NCI-H524 (cell line): ENCODE measurements at places on chromosomes 11 and 22.

GRCh38 chr11:100663583-100663982, 23.5 kb upstream of the ARHGAP42 start:
- DNase-seq = no peak

- DNase-seq = no peak
Measured at GRCh38 chr22:24981656-24982055, 29.1 kb downstream of the KIAA1671 start.

DNA sequence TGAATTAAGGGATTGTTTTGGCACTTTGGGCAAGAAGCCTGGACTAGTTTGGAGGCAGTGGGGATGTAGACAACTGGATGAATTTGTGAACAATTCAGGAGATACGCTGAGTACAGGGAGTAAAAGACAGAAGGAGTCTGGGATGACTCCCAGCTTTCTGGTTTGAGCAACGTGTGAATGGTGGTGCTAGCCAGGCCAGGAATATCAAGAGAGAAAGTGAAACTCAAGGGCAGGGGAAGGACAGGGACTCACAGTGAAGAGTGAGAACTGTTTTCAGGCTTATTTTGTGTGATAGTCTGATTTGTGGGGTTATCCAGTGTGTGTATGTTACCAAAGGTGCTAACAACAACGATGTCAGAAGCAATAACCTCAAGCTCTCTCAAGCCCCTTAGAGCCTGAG, 15.9 kb downstream of the CHRM1 start:
- DNase-seq = no peak

- DNase-seq = no peak
Measured at GRCh38 chr11:16771350-16772140, 33.1 kb downstream of the C11orf58 start.

- no peak for DNase-seq
Measured at GRCh38 chr11:32290783-32291182, 144.6 kb downstream of the WT1 start.

GRCh38 chr11:76744186-76745043, 38.7 kb upstream of the TSKU start:
- no peak for DNase-seq

DNA sequence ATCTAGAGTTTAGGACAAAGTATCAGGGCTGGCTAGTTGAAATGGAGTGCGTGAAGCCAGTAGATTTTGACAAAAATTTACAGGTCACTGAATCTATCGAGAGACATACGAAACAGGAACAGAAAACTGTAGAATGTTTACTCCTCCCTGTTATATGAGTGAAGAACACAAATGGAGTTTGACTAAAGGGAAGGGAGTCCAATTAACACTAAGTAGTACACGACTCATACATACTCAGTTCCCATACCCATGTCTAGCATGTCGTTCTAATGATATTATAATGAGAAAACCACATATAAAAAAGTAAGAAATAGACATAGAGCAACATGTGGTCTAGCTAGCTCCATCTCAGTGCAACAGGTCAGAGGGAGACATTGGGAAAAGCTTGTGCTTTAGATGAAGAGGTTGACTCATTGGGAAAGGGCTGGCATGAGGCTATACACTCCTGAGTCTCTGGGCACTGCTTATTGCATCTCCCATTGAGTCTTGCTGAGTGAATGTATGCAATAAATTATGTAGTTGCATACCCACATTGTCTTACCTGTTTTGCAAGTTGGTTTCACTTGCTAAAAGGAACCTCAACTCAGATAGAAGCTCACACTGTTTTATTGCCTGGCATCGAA, 43.5 kb downstream of the CD44 start:
- no peak for DNase-seq

GRCh38 chr11:80085563-80085962, 644.7 kb upstream of the TENM4 start:
- no peak for DNase-seq

- no peak for DNase-seq
Measured at GRCh38 chr11:34190192-34191139, 85.0 kb downstream of the NAT10 start.

DNA sequence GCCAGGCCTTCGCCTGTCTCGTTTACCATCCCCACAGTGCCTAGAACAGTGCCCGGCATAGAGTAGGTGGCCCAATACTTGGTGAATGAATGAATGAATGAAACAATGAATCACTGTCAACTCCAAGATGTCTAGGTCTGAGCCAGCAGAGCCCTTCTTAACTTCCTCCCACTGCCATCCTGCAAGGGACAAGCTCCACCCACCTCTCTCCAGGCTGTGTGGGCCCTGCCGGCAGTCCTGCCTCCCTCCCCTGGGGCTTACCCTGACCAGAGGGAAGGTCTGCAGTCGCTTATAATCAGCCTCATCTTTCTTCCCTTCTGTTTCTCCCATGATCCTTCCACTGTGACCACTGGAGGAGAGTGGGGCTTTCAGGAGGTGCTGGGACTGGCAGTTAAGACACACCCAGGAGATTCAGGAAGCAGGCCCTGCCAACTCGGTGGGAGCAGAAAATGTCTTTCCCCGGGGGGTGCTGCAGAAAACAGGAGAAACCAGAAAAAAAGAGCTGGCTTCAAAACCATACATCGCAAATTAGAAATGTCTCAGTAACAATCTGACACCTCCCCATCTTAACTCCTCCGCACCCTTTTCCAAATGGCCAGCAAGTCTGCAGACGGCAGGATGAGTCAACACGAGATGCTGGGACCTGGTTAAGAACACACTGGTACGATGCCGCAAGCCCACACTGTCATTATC, 11.4 kb downstream of the DNAL4 start:
- no peak for DNase-seq

- DNase-seq = no peak
Measured at GRCh38 chr11:70423523-70424505, 25.5 kb downstream of the CTTN start.

DNA sequence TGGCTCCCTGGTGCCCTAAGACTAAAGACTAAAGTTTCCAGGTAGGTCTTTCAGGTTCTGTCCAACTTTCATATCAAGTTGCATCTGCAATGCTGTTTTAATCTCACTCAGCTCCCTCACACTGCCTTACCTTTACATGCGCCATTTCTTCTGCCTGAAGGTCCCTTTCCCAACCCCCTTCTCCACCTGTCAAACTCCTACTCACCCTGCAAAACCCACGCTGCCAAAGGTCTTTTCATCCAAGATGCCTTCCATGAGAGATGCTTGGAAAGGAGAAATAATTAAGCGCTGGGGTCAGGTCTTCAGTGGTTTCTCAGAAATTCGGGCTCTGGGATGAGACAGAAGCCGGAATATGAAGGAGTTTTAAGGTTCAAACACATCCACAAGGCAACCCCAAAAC, 95.1 kb downstream of the MN1 start:
- DNase-seq = no peak

- peak; percentile 44 for DNase-seq
Measured at GRCh38 chr11:20647976-20648565, 21.3 kb upstream of the NELL1 start.

DNA sequence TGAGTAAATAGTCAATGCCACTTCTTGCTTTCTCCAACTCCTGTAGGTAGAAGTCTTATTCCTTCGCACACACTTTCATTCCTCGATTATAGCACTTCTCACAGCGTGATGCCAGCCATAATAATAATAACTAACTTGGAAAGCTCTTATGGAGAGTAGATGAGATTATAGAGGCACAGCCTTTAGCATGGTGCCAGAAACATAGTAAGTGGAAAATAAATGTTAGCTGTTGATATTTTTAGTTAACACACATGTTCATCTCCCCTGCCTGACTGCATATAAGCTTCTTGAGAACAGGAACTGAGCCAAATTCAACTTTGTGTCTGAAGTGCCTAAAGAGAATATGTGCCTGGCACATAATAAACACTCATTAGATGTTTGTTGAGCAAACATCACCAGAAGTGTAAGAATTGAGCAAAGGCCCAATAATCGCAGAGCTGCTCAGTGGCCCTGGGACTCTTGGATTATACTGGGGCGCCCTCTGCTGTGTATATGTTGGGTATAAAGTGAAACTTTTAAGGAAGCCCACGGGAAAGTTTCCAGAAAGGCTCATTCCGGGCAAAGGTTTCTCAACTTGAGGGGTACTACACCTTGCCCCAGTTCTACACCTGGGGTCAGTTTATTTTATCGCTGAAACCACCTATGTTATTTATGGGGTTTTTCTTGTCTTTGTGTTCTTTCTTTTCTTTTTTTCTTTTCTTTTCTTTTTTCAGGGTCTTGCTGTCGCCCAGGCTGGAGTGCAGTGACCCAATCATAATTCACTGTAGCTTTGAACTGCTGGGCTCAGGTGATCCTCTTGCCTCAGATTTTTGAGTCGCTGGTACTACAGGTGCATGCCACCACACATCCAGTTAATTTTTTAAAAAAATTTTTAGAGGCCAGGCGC, 22.3 kb downstream of the SLN start:
- peak; percentile 62 for DNase-seq

GRCh38 chr11:120284272-120284671, 40.8 kb upstream of the TLCD5 start:
- DNase-seq = no peak

GRCh38 chr22:22087854-22088657, 105.5 kb upstream of the TOP3B start:
- DNase-seq = no peak

DNA sequence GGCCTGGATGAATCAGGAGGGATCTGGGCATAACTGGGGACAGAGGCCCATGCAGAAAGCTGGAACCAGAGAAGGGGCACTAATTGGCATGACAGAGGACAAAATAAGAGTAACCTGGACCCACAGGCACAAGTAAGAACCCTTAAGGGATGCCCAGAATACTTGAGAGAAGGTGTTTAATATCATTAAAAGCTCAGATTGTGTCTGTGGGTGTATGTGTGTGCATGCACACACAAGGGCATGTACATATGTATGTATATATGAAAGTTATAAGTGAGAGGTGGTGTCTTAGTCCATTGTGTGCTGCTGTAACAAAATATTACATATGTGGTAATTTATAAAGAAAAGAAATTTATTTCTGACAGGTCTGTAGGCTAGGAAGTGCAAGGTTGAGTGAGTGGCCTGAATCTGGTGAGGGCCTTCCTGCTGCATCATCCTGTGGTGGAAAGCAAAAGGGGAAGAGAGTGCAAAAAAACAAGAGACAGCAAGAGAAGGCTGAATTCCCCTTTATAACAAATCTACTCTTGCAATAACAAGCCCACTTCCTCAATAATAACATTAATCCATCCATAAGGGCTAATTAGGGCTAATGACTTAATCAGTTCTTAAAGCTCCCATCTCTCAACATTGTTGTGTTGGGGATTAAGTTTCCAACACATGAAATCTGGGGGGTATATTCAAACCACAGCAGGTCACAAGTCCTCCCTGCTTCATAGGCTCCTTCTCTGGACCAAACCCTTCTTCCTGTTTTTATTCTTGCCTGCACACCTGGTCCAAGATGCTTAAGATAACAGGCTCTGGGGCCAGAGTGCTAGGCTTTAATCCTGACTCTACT, 68.3 kb upstream of the POU2AF2 start:
- DNase-seq = peak; percentile 57

DNA sequence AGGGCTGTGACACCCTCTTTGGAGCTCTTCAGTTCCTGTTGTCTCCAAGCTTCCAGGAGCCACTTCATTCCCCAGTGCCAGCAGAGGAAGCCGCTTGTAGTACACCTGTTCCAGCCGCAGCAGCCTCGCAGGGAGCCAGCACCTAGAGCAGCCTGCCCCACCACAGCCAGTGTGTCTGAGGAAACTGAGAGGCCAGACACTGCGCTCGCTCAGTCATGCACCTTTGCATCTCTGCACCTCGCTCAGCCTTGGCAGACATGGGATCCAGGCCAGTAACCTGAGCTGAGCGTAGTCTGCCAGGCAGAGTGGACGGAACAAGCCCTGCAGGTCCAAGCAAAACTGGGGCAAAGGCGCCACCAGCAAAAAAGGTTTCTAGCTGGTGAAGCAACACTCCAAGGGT, 1072.1 kb downstream of the JRKL start:
- no peak for DNase-seq

DNA sequence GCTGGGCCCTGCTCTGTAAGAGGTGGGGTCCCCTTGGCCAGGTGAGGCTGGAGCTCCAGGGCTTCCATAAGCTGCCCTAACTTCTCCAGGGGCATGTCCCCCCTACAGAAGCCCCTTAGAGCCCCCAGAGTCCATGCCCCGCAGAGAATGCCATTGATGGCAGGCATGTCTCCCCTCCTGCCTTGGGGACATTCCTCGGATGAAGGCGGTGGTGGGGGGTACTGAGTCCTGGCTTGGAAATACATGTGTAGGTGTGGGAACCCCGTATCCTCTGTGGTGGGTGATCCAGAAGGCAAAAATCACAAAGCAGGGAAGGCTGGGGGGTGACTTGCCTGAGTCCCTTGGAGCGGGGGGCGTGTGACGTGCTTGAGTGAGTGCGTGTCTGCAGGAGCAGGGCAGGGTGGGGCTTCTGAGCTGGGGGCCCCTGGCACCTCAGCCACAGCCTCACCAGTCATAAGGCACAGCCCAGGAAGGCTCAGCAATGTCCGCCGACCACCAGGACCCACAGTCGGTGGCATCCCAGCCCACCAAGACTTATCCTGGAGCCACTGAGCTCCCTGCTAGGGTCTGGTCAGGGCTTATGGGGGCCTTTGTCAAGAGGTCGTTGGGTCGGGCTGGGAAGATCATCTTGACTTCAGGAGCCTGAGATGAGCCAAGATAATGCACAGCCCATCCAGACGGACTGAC, 69.8 kb upstream of the KCNQ1OT1 start:
- no peak for DNase-seq

DNA sequence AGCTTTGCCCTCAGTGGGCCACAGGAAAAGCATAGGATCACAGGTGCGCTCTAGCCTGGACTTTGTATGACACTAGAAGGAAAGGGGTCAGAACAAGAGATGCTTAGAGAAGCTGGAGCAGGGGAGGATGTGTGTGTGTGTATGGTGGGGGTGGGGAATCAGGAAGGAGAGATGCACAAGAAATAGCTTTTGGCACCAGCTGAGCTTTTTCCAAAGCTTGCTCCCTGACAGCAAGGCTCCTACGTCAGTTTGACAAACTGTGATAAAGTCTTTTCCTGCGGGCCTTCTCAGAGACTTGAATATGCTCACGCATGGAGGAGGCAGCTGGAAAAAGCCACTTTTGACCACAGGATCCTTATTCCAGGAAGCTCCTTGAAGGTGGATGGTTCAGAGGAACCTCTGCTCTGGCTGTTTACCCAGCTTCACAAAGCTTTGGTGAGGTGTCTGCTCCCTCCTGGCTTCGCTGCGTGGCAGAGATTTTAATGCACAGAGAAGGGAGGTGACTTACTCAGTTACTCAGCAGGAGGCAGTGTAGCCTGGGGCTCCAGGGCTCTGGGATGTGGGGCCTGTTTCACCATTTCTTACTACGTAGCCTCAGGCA, 3.9 kb downstream of the CDC42EP1 start:
- DNase-seq = no peak

DNA sequence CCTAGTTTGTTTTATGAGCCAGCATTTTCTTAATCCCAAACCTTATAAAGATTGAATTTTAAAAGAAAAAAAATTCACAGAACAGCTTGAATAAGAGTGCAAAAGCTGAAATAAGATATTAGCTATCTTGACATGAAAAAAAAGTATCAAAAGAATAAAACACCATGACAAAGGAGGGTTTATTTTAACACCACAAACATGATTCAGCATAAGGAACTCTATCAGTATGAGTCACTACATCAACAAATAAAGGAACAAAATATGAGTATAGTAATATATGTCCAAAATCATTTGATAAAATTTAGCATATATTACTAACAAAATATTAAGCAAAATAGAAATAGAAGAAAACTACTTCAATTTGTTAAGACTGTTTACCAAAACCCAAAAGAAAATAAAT, 9.6 kb upstream of the LMO1 start:
- DNase-seq = no peak
